Transverse colon (tissue), 4 donors: ENCODE measurements at places on chromosomes 5 and 9. TPM values are rescaled to one million over a fixed set of nuclear protein-coding genes. Genes with fewer than 3 reads are reported as not detected.
A peak's percentile ranks its signal among the peaks of the same experiment; 100 is the strongest.

- H3K4me3 ChIP-seq = peak within 1 kb of the TSS; percentile 45
- peak; percentile 44 for DNase-seq
- H3K4me1 ChIP-seq = peaks cover 6% of the 10 kb centered on the region
- H3K36me3 ChIP-seq = no peaks in the 10 kb centered on the region
These were observed at the start of gene PLPP7 for GRCh38 chr9:131289301-131290035. PLPP7 (plus strand) TSS chr9:131289723; CDS start chr9:131289998, 275 bp downstream.

- H3K4me1 ChIP-seq = no peaks in the 10 kb centered on the region
- no peaks in the 10 kb centered on the region for H3K36me3 ChIP-seq
- no peak for DNase-seq
- H3K27ac ChIP-seq = no peak overlapping the region
These were observed 15.1 kb downstream of the TCOF1 start for GRCh38 chr5:150372639-150373038.

- no peaks in the 10 kb centered on the region for H3K27me3 ChIP-seq
- peaks cover 47% of the 10 kb centered on the region for H3K4me1 ChIP-seq
- H3K27ac ChIP-seq = peak overlapping the region; percentile 74
- H3K4me3 ChIP-seq = no peak overlapping the region
- DNase-seq = peak; percentile 86
These were observed 27.3 kb upstream of the ZSWIM6 start for GRCh38 chr5:61304590-61305381.

GRCh38 chr5:150750469-150750868 lies 8.3 kb downstream of the DCTN4 start:
- no peak overlapping the region for H3K27ac ChIP-seq
- H3K4me1 ChIP-seq = peaks cover 43% of the 10 kb centered on the region
- no peak for DNase-seq
- H3K4me3 ChIP-seq = no peak overlapping the region
- no peaks in the 10 kb centered on the region for H3K27me3 ChIP-seq

The NME5 gene
- not detected for total RNA-seq

- H3K36me3 ChIP-seq = no peaks in the 10 kb centered on the region
- no peak overlapping the region for H3K4me3 ChIP-seq
- H3K27ac ChIP-seq = no peak overlapping the region
- no peak for DNase-seq
These were observed 512.7 kb downstream of the SLCO4C1 start for GRCh38 chr5:101783241-101784013.

DNA sequence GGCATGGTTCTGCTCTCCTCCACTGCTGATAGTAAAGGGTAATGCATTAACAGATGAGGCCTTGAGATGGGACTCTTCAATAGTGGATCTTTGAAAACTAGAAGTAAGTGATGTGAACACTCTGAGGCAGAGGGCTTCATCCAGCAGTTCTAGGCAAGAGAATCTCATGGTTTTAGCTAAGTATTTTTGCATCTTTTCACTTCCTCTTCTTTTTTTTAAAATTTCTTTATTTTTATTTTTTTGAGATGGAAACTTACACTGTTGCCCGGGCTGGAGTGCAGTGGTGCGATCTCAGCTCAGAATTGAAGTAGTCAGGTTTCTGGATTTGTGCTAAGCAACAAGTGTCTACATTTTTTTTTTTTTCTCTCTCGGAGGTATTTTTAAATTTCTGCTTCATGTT lies 101.9 kb downstream of the MTRR start:
- H3K27me3 ChIP-seq = no peaks in the 10 kb centered on the region
- DNase-seq = no peak
- H3K27ac ChIP-seq = no peak overlapping the region
- no peak overlapping the region for H3K4me3 ChIP-seq

DNA sequence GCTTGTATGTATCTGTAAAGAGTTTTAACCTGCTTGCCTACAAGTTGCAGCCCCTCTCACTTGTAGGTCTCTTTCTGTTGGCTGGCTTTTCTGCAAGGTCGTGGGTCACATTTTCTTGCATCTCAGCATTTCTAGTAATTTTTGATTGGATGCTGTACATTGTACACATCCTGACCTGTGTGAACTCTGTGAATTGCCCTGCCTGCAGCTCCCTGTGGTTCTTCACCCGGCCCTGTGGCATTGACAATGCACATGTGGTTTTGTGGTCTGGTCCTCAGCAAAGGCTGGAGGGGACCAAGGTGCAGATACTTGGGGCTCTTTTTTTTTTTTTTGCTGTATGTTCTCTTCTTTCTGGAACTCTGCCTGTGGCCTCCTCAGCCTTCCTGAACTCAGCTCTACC lies 53.6 kb downstream of the WNK2 start:
- no peaks in the 10 kb centered on the region for H3K27me3 ChIP-seq
- peaks cover 28% of the 10 kb centered on the region for H3K4me1 ChIP-seq
- no peak overlapping the region for H3K4me3 ChIP-seq
- H3K27ac ChIP-seq = no peak overlapping the region

- H3K36me3 ChIP-seq = no peaks in the 10 kb centered on the region
- H3K4me1 ChIP-seq = no peaks in the 10 kb centered on the region
- no peak overlapping the region for H3K27ac ChIP-seq
- H3K4me3 ChIP-seq = no peak overlapping the region
These were observed 335.0 kb downstream of the NPR3 start for GRCh38 chr5:33046091-33046490.

DNA sequence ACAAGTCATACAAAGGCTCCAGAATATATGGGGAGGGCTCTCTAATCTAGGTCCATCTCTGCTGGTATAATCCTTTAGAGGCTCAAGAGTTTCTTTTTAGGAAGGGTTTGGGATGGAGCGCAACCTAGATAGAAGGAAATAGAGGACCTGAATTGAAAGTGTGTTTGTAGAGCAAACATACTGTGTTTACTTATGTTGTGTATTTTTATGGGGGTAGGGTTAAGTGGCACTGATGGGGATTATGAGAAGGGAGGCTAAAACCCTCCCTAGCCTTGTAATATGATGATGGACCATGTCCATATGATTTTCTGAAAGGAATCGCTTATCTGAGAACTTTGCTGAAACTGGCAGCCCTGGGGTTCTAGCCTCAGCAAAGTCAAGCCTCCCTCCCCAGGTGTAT lies 4.4 kb upstream of the ELL2 start:
- DNase-seq = no peak
- no peak overlapping the region for H3K27ac ChIP-seq
- H3K27me3 ChIP-seq = no peaks in the 10 kb centered on the region

GRCh38 chr9:124695280-124695890 lies 75.7 kb downstream of the NR6A1 start:
- no peak overlapping the region for H3K4me3 ChIP-seq
- H3K27me3 ChIP-seq = no peaks in the 10 kb centered on the region
- H3K27ac ChIP-seq = no peak overlapping the region
- DNase-seq = no peak
- H3K36me3 ChIP-seq = no peaks in the 10 kb centered on the region
- H3K4me1 ChIP-seq = no peaks in the 10 kb centered on the region

The FLT4 gene
- 1.8 TPM for total RNA-seq

- no peaks in the 10 kb centered on the region for H3K36me3 ChIP-seq
- peaks cover 20% of the 10 kb centered on the region for H3K4me1 ChIP-seq
- no peak overlapping the region for H3K4me3 ChIP-seq
- no peaks in the 10 kb centered on the region for H3K27me3 ChIP-seq
- DNase-seq = no peak
These were observed 8.7 kb downstream of the CCNJL start for GRCh38 chr5:160303690-160304089.

The LCN12 gene
- 2.9 TPM for total RNA-seq

- H3K27me3 ChIP-seq = peaks cover 35% of the 10 kb centered on the region
- DNase-seq = no peak
- H3K36me3 ChIP-seq = no peaks in the 10 kb centered on the region
- H3K4me3 ChIP-seq = no peak overlapping the region
- no peaks in the 10 kb centered on the region for H3K4me1 ChIP-seq
- no peak overlapping the region for H3K27ac ChIP-seq
These were observed 8.2 kb downstream of the PRRX2 start for GRCh38 chr9:129673602-129674001.
